ENCODE measurements at places on chromosomes 2 and 18. TPM values are rescaled to one million over a fixed set of nuclear protein-coding genes. Genes with fewer than 3 reads are reported as not detected.
A peak's percentile ranks its signal among the peaks of the same experiment; 100 is the strongest.

CBLN2 gene
- total RNA-seq, result 9.7 TPM

SERPINB12 gene
- total RNA-seq, result not detected

ALPP gene
- total RNA-seq, result not detected

DNA sequence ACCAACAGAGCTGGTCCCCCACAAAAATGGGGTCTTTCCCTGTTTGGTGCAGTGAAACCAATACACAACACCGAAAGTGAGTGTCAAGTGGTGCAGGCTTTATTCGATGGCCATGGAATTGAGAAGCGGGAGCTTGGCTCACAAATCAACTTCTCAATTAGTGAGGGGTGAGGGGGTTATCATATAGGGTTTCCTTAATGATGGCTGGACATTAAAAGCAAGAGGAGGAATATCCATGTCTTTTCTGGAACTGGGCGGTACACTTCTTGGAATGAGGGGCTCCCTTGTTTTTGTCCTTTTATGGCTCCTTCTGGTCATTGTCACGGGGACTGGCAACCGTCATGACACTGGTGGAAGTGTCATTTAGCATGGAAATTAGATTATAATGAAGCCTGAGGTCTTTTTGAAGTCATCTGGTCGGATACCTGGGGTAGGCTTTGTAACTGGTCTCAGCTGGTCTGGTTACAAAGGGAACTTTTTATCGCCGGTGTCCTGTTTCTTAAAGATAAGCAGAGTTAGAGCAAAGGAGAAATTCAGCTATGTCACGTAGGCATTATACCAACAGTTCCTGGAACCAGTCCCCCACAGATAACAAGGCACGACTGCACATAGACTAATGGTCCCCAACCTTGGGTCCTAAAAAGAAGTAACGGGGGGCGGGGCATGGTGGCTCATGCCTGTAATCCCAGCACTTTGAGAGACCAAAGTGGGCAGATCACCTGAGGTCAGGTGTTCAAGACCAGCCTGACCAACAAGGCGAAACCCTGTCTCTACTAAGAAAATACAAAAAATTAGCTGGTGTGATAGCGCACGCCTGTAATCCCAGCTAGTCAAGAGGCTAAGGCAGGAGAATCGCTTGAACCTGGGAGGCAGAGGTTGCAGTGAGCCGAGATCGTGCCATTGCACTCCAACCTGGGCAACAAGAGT is 93.5 kb upstream of the NDUFV2 start:
- no peaks in the 10 kb centered on the region for H3K27me3 ChIP-seq
- H3K27ac ChIP-seq, result no peak overlapping the region
- DNase-seq, result no peak
- no peaks in the 10 kb centered on the region for H3K4me1 ChIP-seq

DNA sequence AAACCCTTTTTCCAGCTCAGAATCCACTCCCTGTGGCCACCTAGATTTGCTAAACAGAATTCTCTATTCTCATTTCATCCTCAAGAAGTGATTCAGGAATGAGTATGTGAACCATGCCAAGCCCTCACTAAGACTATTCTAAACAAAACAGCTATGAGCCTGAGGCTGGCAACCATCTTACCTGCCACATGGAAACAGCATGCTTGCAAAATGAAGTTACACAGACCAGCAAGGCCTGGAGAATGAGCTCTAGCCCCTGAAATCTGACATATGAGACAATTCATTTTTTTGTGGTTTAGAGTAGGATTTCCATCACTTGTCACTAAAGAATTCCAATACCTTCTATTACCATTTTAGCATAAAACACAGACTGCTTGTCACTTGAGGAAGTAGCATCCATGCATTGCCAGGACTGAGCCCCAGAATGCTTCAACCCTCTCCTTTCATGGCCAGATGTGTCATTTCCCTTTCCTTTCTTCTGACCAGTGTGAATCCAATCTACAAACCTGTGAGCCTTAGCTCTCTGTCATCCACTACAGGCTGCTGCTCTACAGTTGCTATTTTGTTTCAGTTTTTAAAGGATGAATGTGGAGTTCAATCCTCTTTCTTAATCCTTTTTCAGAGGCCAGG is 744.3 kb upstream of the ACVR2A start:
- DNase-seq, result no peak
- H3K27me3 ChIP-seq, result no peaks in the 10 kb centered on the region
- no peaks in the 10 kb centered on the region for H3K36me3 ChIP-seq
- H3K4me1 ChIP-seq, result no peaks in the 10 kb centered on the region
- no peak overlapping the region for H3K4me3 ChIP-seq

DNA sequence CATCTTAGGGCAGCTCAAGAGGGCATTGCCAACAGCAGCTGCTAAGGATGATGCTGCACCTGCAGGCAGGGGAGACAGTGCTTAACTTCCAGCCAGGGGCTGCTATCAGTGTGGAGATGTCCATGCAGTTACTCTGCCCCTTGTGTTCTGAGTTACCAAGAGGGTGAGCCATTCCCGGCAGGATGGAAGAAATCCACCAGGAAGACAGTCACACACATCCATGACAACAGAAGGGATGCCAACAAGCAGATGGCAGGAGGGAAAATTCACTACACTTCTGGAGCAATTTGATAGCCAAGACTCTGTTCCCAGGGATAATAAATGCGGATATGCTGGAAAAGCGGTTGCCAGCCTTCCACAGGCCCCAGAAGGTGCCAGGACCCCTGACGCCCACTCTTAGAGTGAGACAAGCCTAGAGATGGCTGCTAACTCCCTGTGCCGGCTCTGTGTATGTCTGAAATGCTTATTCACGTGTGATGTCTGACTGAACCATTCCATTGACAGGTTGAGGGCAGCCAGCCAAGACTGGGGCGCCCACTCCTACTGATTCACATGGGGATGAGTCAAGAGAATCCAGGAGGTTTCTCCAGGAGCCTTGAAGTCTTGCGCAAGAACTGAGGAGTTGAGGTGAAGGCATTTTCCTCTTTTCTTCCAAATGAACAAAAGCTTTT is 24.5 kb downstream of the LOXHD1 start:
- H3K4me1 ChIP-seq, result no peaks in the 10 kb centered on the region
- no peak overlapping the region for H3K27ac ChIP-seq
- H3K4me3 ChIP-seq, result no peak overlapping the region
- H3K36me3 ChIP-seq, result no peaks in the 10 kb centered on the region
- DNase-seq, result peak; percentile 10
